CD4-positive, alpha-beta T cell treated with Interleukin-15 for 4 hours (primary cell): ENCODE measurements at places on chromosomes 16 and 17.

GRCh38 chr16:88977018-88977811 is at the start of gene CBFA2T3:
Gene CBFA2T3, minus strand, starts transcription at chr16:88977207. Its CDS starts 400 bp downstream, at chr16:88976807.
- DNase-seq: no peak

- no peak for DNase-seq
Observed at GRCh38 chr17:31527606-31528005, 136.1 kb downstream of the RAB11FIP4 start.

DNA sequence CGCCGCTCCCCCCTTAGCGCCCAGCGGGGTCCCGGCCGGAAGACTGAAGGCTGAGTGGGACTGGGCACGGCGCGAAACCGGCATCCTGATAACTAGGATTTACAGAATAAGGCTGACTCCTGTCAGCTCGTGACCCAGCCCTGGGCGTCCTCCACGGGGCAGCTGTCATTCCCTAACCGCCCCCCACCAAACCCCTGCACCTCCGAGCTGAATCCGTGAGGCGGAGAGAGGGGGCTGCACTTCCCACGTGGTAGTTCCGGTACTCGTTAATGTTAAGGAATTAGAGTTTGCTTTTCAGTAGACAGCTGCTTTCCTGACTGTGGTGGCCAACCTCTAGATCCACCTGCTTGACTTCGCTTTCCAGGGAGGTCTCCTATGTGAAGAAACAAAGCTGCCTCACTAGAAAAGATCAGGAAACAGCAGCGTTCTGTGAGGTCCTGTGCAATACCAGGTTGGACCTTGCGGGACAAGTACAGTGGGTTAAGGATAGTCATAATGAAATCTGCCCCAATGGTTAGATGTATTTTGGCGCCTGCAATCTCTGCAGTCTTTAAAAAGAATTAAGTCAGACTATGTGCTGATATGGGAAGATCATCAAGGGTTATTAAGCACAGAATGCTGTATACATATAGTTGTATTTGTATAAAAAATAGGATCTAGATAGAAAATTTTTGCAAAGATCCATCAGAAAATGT is 1.1 kb upstream of the WBP2 start:
- DNase-seq: no peak

GRCh38 chr16:66619534-66620428 is 15.3 kb downstream of the CMTM3 start:
- no peak for DNase-seq

- no peak for DNase-seq
Observed at GRCh38 chr16:10536814-10537389, 43.5 kb downstream of the EMP2 start.
